Astrocyte (in vitro differentiated cells and primary cell): ENCODE measurements at places on chromosomes 4 and X.

GRCh38 chrX:24347881-24348280 is 12.6 kb upstream of the SUPT20HL1 start:
- no peak for DNase-seq

GRCh38 chrX:69365349-69365748 is 138.8 kb upstream of the NALF2 start:
- no peak for DNase-seq

- peak; percentile 46 for DNase-seq
Observed at GRCh38 chr4:166941629-166942028, 292.7 kb downstream of the SPOCK3 start.

- no peak for DNase-seq
Observed at GRCh38 chr4:110920990-110921389, 298.1 kb upstream of the PITX2 start.

DNA sequence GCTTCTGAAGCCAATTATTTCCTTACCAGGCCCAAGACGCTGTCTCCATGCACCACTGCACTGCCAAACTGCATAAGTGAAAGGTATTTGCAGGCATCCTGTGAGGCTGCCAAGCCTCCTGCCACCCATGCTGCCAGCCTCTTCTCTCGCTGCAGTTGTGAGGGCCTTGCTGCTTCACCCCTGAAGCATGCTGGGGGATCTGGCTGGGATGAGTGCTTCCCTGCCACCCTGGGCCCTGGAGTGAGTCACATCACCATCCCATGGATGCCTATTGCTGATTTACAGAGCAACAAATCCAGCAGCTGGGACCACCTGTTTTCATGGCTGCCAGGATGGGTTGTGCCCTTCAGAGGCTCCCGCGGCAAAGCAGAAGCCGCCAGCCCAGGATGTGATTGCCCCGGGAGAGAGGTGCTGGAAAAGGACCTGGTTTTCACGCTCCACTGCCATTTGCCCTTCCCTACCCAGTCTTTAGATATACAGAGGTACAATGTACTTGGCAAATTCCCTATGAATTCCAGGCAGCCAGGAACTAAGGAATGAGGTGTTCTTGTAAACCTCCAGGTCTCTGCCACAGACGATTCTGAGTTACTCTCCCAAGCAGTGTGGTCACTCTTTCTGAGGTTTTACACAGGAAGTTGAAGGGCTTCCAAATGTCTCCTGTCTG is 41.5 kb upstream of the PTCHD1 start:
- DNase-seq: peak; percentile 70

DNA sequence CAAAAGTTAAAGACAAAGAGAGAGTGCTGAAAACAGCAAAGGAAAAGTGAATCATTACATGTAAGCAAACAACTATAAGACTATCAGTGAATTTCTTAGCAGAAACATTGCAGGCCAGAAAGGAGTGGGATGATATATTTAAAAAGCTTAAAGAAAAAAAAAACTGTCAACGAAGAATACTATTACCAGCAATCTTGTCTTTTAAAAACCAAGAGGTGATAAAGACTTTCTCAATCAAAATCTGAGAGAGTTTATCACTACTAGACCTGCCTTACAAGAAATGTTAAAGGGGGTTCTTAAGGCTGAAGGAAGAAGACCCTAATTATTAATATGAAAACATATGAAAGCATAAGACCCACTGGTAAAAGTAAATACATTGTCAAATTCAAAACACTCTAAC is 132.5 kb upstream of the ZCCHC13 start:
- no peak for DNase-seq

- peak; percentile 8 for DNase-seq
Observed at GRCh38 chr4:55733932-55734331, 85.7 kb upstream of the EXOC1L start.

- no peak for DNase-seq
Observed at GRCh38 chr4:48484494-48485168, 1.5 kb downstream of the SLC10A4 start.

- peak; percentile 79 for DNase-seq
Observed at GRCh38 chrX:107565931-107566603, 62.2 kb upstream of the PRPS1 start.

DNA sequence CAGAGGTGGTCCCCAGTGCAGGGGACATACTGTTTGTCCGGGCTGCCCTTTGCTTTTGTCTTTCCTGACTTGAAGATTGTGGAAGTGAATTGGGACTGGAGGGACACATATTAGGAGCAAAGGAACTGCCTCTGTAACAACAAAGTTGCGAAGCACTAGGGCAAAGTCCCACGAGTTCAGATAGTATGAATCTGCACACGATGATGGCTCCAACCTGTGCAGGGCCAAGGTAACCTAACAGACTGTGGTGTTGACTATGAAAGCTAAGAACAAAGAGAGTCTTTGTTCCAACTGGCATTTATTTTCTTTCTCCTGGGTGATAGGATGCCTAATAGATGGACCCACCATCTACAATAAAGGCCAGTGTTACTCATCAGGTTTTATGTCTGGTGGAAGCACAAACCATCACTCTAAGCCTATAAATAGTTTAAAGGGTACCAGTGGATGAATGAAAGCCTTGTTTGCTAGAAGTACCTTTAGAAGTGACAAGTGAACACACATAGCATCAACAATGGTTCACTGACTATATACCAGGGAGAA is 71.8 kb downstream of the TMA16 start:
- no peak for DNase-seq

DNA sequence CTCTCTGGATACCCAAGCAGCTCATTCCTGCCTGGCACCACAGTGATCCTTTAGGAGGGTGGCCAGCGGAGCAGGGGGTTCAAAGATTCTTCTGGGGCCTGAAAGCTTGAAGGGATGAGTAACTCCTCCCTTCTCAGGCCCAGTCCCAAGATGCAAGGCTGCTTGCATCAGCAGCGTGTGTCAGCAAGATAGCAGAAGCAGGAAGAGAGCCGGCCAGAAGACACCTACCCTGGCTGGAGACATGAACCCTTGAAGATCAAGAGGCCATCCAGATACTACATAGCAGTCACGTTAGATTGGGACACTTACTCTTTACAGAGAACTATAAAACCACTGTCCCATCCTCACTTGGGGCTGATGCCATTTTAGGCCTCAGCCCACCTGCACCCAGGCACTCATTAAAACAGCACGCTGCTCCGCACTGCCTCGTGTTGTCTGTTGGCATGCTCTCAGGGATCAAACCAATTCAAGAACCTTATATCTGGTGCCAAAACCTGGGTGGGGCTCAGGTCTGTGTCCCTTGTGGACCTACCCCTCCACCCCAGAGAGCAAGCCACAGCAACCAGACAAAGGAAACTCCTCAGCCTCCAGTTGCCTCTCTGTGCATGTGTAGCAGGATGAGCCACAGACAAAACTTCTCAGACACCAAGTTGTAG is 6.5 kb downstream of the UGT2B17 start:
- no peak for DNase-seq

- no peak for DNase-seq
Observed at GRCh38 chrX:8879750-8880149, 78.6 kb upstream of the FAM9A start.

DNA sequence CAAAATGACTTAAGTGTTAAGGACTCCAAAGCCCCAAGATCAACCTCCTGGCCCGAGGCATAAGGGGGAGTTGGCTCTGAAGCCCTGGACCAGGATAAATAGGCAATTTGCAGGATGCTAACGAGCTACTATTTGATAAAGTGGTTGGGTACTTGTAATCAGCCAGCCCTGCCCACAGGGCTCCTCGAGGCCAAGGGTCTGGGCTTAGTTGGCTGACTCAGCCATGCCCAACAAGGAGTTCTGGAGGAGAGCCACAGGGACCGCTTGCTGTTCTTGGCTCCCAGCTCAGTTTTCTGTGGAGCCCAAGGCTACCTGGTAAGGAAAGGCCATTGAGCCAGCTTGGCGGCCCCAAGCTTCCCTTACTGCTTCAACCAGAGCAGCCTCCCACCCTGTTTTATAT is 7.8 kb downstream of the HMGB3 start:
- DNase-seq: no peak

DNA sequence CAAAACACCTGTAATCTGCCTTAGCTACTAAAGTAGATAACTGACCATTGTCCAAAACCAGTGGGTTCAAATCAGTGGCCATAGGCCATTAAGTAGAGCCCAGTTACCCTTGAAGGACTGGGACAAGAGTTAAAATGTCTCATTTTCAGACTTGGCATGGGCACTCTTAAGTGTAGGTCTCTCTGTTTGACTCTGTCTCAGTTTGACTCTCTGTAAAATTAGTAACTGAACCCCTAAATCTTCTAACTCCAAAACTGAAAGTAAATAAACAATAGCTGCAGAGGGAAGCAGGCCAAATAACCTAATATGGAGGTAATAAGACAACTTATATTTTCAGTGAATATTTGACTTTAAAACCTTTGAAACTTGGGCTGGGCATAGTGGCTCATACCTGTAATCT is 89.1 kb downstream of the SLC16A2 start:
- DNase-seq: no peak

- DNase-seq: no peak
Observed at GRCh38 chrX:25105221-25105620, 89.5 kb upstream of the ARX start.

- DNase-seq: peak; percentile 76
Observed at GRCh38 chr4:163693211-163693610, 198.7 kb downstream of the TMA16 start.

GRCh38 chrX:13901354-13901753 is 84.5 kb upstream of the GPM6B start:
- DNase-seq: no peak

- no peak for DNase-seq
Observed at GRCh38 chrX:6856471-6856870, 291.0 kb upstream of the STS start.

DNA sequence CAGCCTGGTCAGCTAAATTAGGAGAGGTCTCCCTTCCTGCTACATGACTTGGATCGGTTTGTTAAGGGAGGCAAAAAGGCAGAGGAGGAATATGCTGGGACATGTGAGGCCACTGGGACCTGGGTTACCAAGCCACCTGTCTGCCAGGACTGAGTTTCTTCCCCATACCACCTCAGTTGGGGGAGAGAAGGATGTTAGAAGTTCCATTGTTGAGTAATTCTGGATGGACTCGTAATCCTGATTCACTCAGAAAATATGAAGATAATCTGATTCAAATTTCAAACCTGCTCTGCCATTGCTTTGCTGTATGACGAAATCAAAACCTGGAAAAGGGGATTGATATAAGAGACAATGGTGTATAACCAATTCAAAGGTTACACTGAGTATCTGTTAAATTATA is 97.4 kb upstream of the S100G start:
- DNase-seq: peak; percentile 12

- no peak for DNase-seq
Observed at GRCh38 chr4:7783541-7783940, 156.1 kb downstream of the AFAP1 start.

DNA sequence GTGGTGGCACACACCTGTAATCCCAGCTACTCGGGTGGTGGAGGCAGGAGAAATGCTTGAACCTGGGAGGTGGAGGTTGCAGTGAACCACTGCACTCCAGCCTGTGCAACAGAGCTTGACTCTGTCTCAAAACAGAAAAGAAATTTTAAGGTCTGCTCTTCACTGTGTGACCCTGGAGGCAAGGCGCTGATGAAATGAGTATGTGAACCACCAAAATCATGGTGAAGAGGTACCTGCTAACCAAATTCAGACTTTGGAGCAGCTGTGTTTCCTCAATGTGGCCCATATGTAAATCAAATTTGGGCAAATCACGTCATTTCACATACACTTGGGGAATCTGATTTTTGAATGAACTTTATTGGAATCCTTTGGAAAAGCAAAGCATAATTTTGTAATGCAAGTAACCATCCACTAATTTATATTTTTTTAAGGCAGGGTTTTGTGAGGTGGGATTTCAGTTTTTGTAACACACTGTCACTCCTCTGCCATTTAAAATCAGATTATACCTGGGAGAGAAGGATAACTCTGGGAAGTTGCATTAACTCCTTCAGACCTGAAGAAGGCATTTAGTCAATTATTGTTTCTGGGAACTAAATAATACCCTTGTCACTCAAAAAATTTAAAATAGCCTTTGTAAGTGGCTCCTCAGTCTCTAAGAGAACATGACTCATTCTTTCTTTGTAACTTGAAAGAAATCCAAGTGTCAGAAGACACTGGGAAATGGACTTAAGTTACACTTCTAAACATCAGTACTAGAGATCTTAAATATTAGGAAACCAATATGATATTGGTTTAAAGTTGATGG is 24.0 kb downstream of the DOCK11 start:
- DNase-seq: peak; percentile 67

DNA sequence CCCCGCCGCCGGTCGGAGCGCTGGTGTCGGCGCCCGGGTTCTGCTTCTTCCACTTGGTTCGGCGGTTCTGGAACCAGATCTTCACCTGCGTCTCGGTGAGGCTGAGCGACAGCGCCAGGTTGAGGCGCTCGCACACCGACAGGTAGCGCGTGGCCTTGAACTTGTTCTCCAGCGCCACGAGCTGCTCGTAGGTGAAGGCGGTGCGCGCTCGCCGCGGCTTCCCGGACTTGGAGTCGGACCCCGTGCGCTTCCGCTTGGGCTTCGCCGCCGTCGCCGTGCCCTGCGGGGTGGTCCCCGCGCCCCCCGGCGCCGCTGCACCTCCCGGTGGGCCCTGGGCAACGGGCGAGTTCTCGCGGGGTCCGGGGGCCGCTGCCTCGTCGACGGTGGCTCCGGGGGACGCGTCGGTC is 3.1 kb downstream of the NKX1-1 start:
- no peak for DNase-seq

- no peak for DNase-seq
Observed at GRCh38 chr4:132386130-132386529, 763.0 kb upstream of the PCDH10 start.

- DNase-seq: no peak
Observed at GRCh38 chr4:139720806-139721205, 55.2 kb downstream of the MGST2 start.

- no peak for DNase-seq
Observed at GRCh38 chrX:1598021-1598875, 6.8 kb downstream of the AKAP17A start.

- DNase-seq: no peak
Observed at GRCh38 chr4:129077326-129077725, 16.0 kb downstream of the SCLT1 start.

DNA sequence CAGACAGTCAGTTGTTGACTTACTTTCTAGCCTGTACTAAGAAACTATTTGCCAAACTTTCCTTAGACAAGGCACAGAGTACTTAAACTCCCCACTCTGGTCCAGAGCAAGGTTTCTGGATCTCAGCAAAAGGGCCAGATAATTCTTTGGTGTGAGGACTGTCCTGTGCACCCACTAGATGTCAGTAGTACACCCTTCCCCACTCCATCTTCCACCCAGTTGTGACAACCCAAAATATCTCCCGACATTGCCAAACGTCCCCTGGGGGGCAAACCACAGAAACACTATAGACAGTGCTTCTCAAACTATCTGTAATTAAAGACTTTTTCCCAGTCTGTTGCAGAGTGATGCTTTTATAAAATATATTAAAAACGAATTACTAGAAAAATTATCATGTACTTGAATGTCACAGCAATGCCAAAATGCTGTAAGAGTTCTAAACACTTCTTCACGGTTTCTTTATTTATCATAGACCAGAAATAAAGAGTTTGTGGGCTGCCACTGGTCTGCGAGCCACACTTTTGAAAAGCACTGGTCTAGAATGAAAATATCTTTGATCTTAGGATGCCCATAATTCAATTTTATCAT is 203.5 kb downstream of the PRDM5 start:
- DNase-seq: peak; percentile 22

GRCh38 chrX:150544222-150544787 is 24.1 kb upstream of the MTM1 start:
- no peak for DNase-seq
